Esophagus squamous epithelium (tissue), 5 donors: ENCODE measurements at places on chromosomes 6 and 20.
A peak's percentile ranks its signal among the peaks of the same experiment; 100 is the strongest.

DNA sequence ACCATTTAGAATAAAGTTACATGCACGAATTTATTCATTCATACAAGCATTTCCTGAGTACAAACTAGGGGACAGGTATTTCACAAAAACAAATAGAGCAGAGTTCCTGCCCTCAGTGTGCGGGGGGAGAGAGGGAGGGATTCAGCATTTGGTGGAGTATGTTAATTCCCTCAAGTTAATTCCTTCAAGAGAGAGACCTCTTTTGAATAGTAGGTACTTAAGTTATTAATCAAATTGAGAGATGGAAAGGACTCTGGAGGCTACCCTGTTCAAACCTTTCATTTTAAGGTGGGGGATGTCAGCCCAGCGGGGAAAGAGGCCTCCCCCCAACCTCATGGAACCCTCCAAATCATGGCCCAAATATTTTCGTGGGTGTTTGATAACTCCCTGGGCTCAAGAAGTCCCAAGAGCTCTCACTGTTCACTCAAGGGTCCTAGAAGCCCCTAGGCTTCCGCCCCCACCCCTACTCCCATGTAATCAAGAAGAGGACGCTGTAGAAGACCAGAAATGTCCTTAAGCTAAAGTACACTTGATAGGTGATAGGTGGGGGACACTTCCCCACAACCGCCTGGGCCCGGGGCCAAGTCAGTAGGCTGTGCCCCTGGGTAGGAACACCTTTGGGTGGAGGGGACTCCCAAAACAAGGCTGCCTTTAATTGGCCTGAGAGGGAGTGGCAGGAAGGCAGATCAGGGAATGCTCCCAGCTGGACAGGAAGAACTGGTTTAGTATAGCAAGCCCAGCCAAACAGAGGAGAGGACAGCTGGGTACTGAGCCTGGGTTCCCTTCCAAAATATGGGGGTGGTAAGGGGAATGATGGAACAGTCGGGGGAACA is 2.9 kb downstream of the SDC4 start:
- H3K36me3 ChIP-seq, result no peaks in the 10 kb centered on the region
- DNase-seq, result no peak
- H3K4me1 ChIP-seq, result peaks cover 63% of the 10 kb centered on the region
- H3K4me3 ChIP-seq, result peak overlapping the region; percentile 87
- no peaks in the 10 kb centered on the region for H3K27me3 ChIP-seq
- H3K27ac ChIP-seq, result peak overlapping the region; percentile 90

GRCh38 chr6:12383448-12383847 is 93.3 kb downstream of the EDN1 start:
- no peaks in the 10 kb centered on the region for H3K4me1 ChIP-seq
- no peak overlapping the region for H3K27ac ChIP-seq
- H3K27me3 ChIP-seq, result no peaks in the 10 kb centered on the region
- no peaks in the 10 kb centered on the region for H3K36me3 ChIP-seq
- DNase-seq, result no peak

- DNase-seq, result no peak
- H3K27me3 ChIP-seq, result no peaks in the 10 kb centered on the region
- no peaks in the 10 kb centered on the region for H3K36me3 ChIP-seq
Measured at GRCh38 chr6:151015101-151015700, 149.7 kb downstream of the MTHFD1L start.

DNA sequence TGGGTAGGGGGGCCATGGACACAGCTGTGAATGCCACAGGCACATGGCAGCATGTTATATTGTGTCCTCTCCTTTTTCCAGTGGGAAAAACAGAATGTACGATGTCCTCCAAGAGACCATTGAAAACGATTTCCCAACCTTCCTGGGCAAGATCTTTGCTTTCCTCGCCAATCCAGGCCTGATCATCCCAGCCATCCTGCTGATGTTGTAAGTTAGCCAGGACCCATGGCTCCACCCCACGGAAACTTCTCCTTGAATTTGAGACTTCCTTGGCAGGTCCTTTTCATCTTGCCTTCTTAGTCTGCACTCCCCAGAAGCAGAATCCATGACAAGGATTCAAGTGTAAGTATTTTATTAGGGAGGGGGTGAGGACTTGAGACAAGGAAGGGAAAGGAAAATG is 28.2 kb upstream of the NOP56 start:
- no peaks in the 10 kb centered on the region for H3K27me3 ChIP-seq
- DNase-seq, result no peak
- H3K4me1 ChIP-seq, result no peaks in the 10 kb centered on the region
- no peaks in the 10 kb centered on the region for H3K36me3 ChIP-seq

- no peaks in the 10 kb centered on the region for H3K36me3 ChIP-seq
- no peak overlapping the region for H3K27ac ChIP-seq
- no peaks in the 10 kb centered on the region for H3K27me3 ChIP-seq
- H3K4me3 ChIP-seq, result no peak overlapping the region
- no peak for DNase-seq
- H3K4me1 ChIP-seq, result no peaks in the 10 kb centered on the region
Measured at GRCh38 chr20:24379484-24379927, 89.9 kb upstream of the SYNDIG1 start.

DNA sequence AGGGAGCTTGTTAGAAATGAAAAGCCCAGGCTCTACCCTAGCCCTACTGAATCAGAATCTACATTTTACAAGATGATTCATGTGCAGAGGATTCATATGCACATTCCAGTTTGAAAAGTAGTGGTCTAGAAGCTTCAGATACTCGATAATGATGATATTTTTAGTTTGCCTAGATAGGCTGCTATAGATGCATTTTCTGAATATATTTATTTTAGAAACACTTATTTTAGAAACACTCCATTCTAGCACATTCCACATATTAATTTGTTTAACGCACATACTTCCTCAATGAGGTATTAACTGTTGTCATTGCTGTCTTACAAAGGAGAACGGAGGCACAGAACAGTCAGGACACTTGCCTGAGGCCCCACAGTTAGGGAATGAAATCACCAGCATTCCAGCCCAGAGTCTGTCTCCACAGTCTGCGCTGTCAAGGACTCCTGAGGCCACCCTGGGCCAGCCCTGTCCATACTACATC is 64.4 kb downstream of the SNAP25 start:
- no peak overlapping the region for H3K4me3 ChIP-seq
- H3K4me1 ChIP-seq, result no peaks in the 10 kb centered on the region
- no peaks in the 10 kb centered on the region for H3K27me3 ChIP-seq
- no peak overlapping the region for H3K27ac ChIP-seq
- no peak for DNase-seq
- H3K36me3 ChIP-seq, result no peaks in the 10 kb centered on the region

- no peaks in the 10 kb centered on the region for H3K4me1 ChIP-seq
- H3K27me3 ChIP-seq, result no peaks in the 10 kb centered on the region
- no peak overlapping the region for H3K4me3 ChIP-seq
- H3K27ac ChIP-seq, result no peak overlapping the region
- DNase-seq, result no peak
- H3K36me3 ChIP-seq, result no peaks in the 10 kb centered on the region
Measured at GRCh38 chr20:10110151-10110550, 75.4 kb downstream of the ANKEF1 start.

DNA sequence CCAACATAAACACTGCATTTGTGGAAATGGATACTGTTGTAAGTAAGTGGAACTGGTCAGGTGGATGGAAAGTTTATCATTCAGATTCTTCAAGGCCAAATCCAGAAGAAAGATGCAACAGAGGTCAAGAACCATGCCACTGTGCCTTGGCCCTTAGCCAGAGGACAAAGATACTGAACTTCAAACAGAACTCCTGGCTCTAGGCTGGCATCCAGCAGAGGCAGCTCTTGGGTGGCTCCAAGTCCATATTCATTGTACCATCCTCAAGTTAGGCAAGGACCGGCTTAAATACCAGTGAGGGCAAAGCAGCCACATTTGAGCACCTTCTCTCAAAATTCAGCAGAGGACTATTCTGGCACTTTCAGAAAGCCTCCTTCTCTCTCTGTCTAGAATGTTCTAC is 53.2 kb downstream of the DNAAF9 start:
- H3K27ac ChIP-seq, result no peak overlapping the region
- H3K4me3 ChIP-seq, result no peak overlapping the region
- H3K36me3 ChIP-seq, result no peaks in the 10 kb centered on the region

- no peaks in the 10 kb centered on the region for H3K36me3 ChIP-seq
- no peak overlapping the region for H3K4me3 ChIP-seq
- no peak for DNase-seq
- H3K27me3 ChIP-seq, result no peaks in the 10 kb centered on the region
Measured at GRCh38 chr6:142376800-142377496, 75.1 kb downstream of the ADGRG6 start.

DNA sequence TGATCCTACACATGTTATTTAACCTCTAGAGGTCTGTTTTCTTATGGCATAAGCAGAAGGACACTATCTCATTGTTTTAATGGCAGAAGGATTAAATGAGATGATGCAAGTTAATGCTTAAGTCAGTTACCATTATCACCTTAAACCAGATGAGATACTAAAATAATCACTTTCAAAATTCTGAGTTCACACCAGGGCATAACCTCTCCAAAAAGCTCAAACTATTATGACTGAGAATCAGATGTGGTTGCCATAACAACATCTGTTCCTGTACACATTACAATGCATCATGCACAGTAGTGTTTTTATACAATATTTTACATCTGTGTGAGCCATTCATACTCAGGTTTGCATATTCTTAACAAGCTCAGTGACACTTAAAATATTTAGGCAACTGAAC is 10.2 kb downstream of the ADNP start:
- no peak overlapping the region for H3K27ac ChIP-seq
- no peak for DNase-seq
- peaks cover 4% of the 10 kb centered on the region for H3K4me1 ChIP-seq
- H3K4me3 ChIP-seq, result no peak overlapping the region

- no peaks in the 10 kb centered on the region for H3K27me3 ChIP-seq
- no peak overlapping the region for H3K4me3 ChIP-seq
- no peak overlapping the region for H3K27ac ChIP-seq
- DNase-seq, result no peak
- H3K4me1 ChIP-seq, result no peaks in the 10 kb centered on the region
Measured at GRCh38 chr20:61557621-61558020, 305.6 kb downstream of the CDH4 start.

DNA sequence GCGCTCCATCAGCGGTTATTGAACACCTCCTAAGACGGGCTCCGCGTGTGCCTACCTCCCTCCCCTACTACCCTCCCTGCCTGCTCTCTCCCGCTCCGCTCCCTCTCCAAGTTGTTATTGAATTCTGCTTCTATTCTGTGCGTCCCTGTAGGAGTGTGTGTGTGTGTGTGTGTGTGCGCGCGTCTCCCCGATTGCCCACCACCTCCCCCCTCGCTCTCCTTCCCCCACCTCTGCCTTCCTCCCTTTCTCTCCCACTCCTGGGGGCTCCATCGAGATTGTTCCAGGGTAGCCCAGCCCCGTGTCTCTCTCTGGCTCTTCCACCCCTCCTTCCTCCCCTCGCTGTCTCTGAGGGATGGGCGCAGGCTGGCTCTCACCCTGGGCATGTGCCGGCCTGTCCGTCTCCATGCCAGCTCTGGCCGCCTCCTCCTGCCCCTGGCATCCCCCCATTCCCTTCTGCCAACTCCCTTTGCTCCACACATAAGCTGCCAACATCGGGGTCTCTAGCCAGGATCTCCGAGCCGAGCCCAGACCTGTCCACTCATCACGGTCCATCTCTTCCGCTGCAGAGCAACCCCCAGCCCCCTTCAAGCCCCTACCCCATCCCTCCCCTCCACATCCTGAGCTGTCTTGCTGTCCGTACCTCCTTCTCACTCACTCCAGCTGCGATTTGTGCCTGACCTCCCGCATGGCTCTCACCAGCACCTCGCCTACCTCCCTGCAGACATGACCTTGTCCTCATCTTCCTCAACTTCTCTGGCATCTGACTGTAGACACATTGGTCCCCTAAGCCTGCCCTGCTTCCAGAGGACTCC is 68.5 kb downstream of the SRC start:
- no peak overlapping the region for H3K4me3 ChIP-seq
- DNase-seq, result no peak
- no peak overlapping the region for H3K27ac ChIP-seq
- H3K4me1 ChIP-seq, result peaks cover 43% of the 10 kb centered on the region

- H3K27ac ChIP-seq, result no peak overlapping the region
- H3K4me3 ChIP-seq, result no peak overlapping the region
- H3K27me3 ChIP-seq, result no peaks in the 10 kb centered on the region
Measured at GRCh38 chr6:101845172-101845571, 451.7 kb downstream of the GRIK2 start.

DNA sequence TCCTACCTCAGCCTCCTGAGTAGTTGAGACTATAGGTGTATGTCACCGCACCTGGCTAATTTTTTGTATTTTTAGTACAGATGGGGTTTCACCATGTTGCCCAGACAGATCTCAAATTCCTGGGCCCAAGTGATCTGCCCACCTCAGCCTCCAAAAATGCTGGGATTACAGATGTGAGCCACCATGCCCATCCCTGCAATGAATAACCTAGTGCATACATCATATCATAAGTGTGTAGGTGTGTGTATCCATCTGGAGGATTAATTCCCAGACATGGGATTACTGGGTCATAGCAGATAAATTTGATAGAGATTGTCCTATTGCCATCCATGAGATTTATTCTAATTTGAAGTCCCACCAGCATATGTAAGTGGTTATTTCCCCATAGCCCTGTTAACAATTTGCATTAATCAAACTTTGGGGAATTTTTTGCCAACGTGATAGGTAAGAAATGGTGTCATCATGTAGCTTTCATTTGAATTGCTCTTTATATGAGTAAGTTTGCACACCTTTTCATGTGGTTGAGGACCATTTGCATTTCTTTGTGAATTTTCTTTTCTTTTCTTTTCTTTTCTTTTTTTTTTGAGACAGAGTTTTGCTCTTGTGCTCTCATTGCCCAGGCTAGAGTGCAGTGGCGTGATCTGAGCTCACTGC is 29.9 kb upstream of the BACH2 start:
- no peak overlapping the region for H3K4me3 ChIP-seq
- H3K27ac ChIP-seq, result no peak overlapping the region
- H3K27me3 ChIP-seq, result no peaks in the 10 kb centered on the region
- H3K4me1 ChIP-seq, result no peaks in the 10 kb centered on the region

- H3K4me3 ChIP-seq, result no peak overlapping the region
- H3K4me1 ChIP-seq, result peaks cover 5% of the 10 kb centered on the region
- H3K36me3 ChIP-seq, result no peaks in the 10 kb centered on the region
- no peak for DNase-seq
- H3K27ac ChIP-seq, result no peak overlapping the region
- H3K27me3 ChIP-seq, result no peaks in the 10 kb centered on the region
Measured at GRCh38 chr6:156809034-156809433, 31.9 kb downstream of the ARID1B start.

GRCh38 chr6:66068033-66068432 is 361.0 kb upstream of the EYS start:
- no peak overlapping the region for H3K27ac ChIP-seq
- H3K4me1 ChIP-seq, result no peaks in the 10 kb centered on the region
- H3K27me3 ChIP-seq, result no peaks in the 10 kb centered on the region
- no peaks in the 10 kb centered on the region for H3K36me3 ChIP-seq

- H3K4me1 ChIP-seq, result no peaks in the 10 kb centered on the region
- H3K27ac ChIP-seq, result no peak overlapping the region
- H3K27me3 ChIP-seq, result no peaks in the 10 kb centered on the region
- DNase-seq, result no peak
- H3K36me3 ChIP-seq, result peaks cover 34% of the 10 kb centered on the region
- no peak overlapping the region for H3K4me3 ChIP-seq
Measured at GRCh38 chr6:25478973-25479372, 173.0 kb upstream of the SCGN start.
